ENCODE measurements at places on chromosomes 2 and 18.
A peak's percentile ranks its signal among the peaks of the same experiment; 100 is the strongest.

DNA sequence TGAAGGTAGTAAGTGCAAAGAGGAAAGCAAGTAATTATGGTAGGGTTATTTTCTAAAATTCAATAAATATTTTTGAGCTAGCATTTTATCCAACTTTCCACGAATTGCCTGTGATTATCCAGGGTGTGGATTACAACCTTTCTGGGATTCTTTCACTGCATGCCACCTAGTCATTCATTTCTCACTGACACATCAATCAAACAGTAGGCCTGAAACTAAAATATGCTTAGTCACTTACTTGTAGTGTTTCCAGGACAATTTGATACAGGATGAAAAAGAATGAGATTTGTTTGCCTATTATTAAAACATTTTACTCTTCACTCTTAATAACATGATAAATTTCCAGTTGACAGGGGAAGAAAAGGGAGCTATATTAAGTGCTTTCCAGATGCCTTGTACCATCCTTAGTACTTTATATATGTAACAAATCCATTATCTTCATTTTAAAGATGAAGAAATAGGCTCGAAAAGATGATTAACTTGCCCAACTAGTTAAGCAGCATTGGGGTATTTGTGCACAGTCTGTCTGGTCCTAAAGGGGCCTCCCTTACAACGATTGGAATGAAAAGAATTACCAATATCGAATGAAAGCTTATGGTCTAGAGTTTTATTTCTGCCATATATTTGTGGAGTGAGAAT is 70.4 kb downstream of the KCTD1 start:
- DNase-seq = no peak

DNA sequence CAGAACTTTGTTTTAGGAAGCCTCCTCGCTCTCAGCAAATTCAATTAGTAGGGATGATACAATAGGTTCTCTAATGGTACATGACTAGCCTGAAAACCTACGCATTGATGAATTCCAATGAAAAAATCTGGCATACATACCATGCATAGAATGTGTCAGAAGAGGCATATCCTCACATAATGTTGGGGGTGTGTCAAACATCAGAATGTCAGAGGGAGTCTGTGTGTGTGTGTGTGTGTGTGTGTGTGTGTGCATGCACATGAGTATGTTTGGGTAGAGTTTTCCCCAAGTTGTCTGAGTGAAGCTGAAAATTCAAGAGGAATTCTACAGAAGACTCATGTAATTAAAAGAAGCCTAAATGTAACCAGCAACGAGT is 78.5 kb downstream of the FIGN start:
- no peak for DNase-seq

GRCh38 chr2:218445602-218446001 is 26.7 kb downstream of the VIL1 start:
- DNase-seq = no peak

DNA sequence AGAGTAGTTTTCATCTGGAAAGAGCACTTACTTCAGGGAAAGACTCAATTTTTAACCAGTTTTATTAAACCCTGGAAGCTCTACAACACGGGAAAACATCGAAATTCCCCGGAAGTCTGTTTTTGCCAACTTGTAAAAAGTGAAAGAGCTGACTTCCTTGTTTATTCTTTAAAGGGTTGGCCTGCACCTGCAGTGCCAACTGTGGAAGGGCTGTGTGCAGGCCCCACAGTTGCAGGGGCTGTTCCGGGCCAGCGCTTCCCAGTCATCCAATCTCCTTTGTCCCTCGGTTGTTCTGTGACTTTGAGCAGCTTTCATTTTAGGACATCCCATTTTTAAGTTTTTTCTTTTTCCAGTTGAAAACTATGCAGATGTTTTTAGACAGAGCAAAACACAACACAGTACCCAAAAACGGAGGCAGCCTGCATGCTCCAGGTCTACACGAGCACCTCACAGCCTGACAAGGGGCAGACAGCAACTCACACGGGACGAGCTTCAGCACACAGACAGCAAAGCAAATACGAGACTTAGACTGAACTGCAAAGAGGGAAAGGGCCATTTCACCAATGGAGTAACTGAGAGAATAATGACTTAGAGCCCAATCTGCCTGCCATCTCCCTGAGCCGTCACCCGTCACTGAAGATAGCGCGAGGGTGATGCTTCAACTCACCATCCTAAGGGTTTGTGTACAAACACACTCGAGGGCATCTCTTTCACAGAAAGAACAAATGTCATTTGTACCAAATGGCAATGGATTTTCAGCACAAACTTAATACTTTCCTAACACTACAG is 70.6 kb downstream of the EMILIN2 start:
- DNase-seq = no peak

GRCh38 chr2:234964631-234965461 is 13.0 kb downstream of the SH3BP4 start:
- DNase-seq = no peak

- DNase-seq = peak; percentile 15
Measured at GRCh38 chr2:16546128-16546754, 119.4 kb downstream of the CYRIA start.

GRCh38 chr2:24793761-24794435 is 673 bp downstream of the CENPO start:
- DNase-seq = no peak

DNA sequence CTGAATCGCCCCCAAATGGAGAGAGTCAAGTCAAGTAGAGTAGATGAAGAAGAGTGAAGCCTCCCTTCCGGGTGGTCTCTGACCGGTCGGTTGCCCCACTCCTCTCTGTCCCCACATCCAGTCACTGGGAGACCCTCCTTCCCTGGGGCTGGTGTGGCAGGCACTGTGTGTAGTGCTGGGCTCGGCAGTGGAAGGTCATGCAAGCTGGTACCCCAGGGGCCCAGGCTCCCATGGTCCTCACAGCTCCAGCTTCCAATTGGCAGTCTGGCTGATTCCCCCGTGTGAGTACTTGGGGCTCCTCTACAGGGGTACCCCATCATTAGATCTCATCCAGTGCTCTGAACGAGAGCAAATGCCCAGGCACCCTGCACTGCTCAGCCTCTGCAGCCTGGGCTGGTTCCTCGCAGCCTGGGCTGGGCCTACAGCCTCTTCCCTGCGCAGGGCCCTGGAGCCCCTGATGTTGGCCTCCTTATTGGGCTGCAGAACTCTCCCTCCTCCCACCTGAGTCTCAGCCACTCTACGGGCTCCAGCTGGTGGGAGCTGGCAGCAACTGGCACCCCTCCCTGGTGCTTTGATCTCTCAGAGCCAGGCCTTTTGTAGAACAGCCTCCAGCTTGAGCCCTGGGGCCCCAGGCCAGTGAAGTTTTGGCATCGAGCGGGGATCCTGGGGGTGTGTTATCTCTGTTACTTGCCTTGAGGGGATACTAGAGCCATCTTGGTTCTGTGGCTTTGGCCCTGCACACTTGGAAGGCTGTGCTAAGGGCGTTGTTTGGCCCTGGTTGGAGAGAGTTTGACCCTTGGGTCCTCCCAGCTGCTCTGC is 187.8 kb upstream of the HDAC4 start:
- DNase-seq = no peak

DNA sequence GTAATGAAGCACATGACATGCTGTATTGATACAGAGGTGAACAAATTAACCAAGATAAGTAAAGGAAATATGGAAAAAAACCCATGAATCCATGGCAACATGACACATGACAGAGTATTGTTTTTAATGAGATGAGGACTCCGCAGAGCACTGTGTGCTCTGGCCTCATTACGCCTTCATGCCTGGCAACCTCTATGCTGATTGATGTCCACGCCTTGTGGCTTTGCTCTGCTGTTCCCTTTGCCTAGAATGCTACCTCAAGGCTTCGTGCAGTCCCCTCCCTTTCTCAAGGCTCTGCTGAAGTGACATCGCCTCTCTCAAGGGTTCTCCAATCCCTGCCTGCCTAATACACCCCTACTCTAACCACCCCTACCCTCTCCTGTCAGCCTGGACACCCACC is 8.4 kb downstream of the SIGLEC15 start:
- DNase-seq = no peak

- DNase-seq = no peak
Measured at GRCh38 chr2:54597153-54597848, 126.2 kb upstream of the EML6 start.

DNA sequence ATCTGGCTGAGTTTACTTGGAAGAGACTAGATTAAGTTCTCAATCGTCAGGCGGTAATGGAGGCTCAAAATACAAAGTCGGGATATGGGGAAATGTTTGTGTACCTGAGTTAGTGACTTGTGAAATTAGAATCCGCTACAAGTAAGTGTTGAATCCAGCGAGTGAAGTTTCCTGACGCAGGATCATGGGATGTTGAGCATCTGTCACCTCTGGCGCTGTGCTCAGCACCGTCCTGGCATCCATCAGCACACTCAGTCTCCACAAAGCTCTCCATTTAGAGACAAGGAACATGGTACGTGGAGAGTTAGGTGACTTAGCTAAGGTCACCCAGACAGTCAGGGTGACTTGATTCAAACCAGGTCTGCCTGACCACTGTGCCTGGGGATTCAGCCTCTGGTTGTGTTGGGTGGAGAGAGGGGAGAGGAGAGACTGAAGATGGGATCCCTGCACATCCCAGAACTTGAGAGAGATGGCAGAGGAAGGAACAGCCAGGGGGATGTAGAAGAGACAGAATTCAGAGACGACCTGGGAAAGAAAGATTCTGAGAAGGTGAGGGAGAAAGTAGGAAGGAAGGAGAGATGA is 251.2 kb downstream of the ACKR3 start:
- no peak for DNase-seq

- DNase-seq = no peak
Measured at GRCh38 chr2:74458938-74459363, 713 bp downstream of the WBP1 start.

DNA sequence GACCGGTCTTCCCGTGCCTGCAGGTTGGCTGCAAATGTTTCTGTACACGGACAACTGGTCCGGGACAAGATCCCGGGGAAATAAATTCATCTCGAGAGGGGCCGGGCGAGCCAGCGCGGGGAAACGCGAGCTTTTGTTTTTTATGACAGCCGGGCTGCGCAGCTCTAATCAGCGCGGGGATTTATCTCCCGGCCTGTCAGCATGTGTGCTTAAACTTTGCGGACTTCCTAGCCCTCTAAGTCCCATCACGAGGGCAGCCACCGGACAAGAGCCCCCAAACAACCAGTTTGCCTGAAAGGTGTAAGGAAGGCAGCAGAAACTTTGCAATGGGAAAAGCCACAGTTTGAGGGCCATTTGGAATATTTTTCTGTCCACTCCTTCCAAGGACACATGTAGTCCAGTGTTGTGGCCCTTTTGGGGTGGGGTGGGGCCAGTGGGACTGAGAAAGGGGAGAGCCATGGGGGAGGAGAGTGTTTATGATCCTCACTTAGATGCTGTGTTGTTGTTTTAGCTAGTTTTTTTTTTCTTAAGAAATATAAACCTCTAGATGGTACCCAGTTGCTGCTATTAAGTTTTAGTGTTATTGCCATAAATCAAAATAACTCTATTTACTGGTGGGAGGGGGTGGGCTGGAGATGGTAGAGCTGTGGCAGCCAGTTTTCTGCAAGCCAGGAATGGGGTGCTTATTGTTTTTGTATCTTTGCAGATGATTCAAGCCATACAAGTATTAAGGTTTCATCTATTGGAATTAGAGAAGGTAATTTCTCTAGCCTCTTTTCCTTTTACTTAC is 6.0 kb downstream of the MEIS1 start:
- no peak for DNase-seq

DNA sequence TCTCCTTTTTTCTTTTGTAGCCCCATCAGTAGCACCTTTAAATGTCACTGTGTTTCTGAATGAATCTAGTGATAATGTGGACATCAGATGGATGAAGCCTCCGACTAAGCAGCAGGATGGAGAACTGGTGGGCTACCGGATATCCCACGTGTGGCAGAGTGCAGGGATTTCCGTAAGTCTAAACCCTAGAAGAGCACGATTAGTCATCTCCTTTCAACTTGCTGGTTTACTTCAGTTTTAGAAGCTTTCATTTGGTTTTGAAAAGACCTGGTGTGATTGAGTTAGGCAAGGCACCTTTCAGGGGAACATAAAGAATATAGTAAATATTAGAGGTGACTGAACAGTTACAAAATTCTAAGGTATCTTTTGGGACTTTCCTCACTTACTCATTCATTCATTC is 72.2 kb upstream of the TMEM87B start:
- DNase-seq = no peak

DNA sequence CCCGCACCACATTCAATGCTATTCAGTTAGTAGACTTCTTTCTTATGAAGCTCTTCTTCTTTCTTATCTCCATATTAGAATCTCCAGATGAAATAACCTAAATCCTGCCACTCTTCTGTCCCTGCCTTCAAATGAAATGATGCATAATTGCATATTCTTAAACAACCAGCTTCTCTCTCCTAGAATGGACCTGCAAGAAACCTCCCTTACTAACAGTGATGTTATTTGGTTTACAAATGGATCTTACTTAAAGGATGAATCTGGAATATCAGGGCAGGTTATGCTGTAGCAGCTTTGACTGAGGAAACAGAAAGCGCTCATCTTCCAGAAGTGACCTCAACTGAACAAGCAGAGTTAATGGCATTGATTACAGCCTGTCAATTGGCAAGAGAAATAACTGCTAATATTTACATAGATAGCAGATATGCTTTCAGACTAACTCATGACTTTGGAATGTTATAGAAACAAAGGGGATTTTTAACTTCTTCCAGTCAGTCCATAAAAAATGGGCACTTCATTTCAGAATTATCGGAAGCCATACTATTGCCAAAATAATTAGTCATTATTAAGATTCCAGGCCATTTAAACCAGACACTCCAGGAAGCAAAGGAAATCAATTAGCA is 755.7 kb upstream of the HS6ST1 start:
- DNase-seq = no peak

- no peak for DNase-seq
Measured at GRCh38 chr2:60485550-60485949, 67.9 kb downstream of the BCL11A start.

DNA sequence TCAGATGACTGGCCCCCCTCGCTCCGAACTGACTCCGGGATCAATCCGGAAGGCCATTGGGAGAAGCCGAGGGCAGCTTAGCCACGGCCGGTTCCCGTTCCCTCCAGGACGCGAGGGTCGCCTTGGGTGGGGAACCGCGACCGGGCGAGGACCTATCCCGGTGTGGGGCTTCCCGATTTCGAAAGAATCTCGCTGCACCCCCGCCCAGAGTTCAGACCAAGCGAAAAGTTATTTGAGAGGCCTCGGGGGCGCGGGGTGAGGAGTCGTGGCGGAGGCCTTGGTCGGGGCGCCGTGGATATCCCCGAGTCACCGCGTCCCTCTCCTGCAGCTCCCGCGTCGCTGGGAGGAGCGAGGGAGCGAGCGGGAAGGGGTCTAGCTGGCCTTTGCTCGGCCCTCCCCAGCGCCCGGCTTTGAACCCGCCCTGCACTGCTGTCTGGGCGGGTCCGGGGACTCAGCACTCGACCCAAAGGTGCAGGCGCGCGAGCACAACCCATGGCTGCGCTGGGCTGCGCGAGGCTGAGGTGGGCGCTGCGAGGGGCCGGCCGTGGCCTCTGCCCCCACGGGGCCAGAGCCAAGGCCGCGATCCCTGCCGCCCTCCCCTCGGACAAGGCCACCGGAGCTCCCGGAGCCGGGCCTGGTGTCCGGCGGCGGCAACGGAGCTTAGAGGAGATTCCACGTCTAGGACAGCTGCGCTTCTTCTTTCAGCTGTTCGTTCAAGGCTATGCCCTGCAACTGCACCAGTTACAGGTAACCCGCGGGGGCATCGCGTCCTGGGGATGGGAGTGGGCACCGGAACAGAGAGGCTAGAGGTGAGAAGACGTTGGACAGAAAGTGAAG is at the start of gene CYP27A1:
Gene CYP27A1 (plus strand): TSS at position 457 of the 837 bp plus-strand sequence. CDS start 36 bp downstream, at position 493.
- DNase-seq = no peak
